Stimulated activated CD4-positive, alpha-beta T cell treated with anti-CD3 and anti-CD28 coated beads, Interleukin-1b, Interleukin-23, amount 100 ng/mL, for 24 hours (primary cell): ENCODE measurements at places on chromosomes 16 and 17.
A peak's percentile ranks its signal among the peaks of the same experiment; 100 is the strongest.

DNA sequence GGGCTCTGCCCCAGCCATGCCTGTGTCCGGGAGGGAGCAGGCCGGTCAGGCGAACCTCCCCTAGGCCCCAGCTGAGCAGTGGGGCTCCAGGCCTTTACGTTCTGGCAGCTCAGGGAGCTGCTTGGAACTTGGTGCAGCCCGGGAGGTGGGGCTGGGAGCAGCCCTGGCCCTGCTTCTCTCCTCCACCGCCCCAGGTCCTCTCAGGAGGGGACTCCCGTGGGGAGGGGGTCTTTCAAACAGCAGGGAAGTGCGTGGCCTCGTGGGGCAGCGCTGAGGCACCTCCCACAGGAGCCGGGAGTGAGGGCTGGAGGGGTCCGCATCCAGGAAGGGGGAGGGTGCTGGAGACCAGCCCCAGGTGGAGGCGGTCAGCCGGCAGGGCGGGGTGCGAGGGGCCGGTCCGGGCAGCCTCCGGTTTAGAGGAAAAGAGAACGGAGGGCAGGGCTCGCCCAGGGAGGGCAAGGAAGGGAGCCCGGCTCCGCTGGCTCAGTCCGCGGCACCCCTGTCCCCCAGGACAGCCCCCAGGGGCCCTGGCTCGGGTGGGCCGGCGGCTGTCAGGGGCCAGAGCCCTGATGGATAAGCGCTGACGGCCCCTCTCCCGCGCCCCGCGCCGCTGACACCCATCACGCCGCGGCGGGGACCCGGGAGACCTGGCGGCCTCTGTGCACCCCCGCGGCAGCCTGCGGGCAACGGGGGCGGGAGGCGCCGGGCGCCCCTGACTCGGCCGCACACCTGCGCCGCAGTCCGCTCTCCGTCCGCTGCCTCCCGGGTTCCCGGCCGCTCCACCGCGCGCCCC lies 587 bp upstream of the PRR35 start:
- DNase-seq: no peak

DNA sequence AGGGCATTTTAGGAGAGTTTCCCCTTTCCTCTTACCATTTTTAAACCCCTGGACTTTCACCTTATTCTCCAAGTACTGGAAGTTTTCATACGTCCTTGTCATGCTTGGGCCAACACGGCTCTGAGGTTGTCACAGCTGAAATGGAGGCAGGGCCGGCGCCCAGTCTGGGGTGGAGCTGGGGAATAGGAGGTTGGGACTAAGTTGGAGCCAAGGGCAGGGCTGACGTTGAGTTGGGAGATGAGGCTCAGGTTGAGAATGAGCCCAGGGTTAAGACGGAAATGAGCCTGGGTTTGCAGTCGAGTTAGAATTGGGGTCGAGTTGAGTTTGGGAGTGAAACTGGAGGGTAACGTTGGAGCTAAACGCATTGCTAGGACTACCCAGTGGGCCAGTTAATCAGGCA lies 1.3 kb downstream of the CLEC10A start:
- DNase-seq: no peak

- DNase-seq: no peak
Observed at GRCh38 chr17:52145476-52145875, 13.0 kb downstream of the CA10 start.

GRCh38 chr17:81022344-81022676 lies 12.6 kb upstream of the BAIAP2 start:
- no peak for DNase-seq

DNA sequence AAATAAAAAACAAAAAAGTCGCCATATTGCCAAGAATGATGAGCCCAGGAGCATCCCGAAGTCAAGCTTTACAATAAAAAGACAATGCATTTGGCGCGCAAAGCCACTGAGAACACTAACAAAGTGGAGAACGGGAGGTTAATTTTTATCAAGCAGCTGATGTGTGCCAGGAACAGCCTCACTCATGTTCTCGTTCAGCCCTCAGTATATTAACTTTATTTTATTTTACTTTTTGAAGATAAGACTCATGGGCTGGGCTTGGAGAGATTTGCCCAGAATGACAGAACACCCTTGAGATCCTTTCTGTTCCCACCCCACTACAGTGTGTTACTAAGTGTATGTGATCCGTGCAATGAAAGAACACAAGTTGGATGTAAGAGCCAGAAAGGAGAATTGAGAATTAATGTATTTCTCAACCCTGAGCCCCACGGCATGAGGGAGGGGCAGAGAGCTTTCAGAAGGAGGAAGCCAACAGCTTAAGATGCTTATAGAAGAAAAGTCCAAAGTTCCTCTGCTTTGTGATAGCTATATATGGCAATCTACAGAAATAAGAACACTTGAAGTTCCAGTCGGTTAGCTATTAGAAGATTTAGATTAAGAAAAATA lies 48.4 kb downstream of the COTL1 start:
- no peak for DNase-seq

DNA sequence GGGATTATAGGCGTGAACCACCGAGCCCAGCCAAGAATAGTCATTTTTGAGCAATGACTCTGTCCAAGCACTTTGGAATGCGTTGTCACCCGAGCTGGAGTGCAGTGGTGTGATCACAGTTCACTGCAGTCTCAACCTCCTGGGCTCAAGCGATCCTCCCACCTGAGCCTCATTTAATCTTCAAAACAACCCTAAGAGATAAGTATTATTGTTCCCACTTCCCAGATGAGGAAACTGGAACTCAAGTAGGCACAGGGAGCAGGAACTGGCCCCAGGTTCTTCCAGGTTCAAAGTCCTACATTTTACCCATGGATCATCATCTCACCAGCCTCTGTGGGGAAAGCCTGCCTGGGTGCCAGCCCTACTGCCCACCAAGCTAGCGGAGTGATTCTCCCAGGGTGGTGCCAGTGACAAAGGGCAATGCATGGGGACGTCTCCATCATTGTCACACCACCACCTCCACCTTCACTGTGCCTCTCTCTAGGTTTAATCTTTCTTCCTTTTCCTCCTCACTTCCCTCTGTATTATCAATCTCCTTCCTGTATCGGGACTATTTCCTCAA lies 11.3 kb upstream of the RNF157 start:
- no peak for DNase-seq

- DNase-seq: no peak
Observed at GRCh38 chr17:36524428-36524876, 10.2 kb downstream of the MYO19 start.

- no peak for DNase-seq
Observed at GRCh38 chr17:11948789-11949188, 48.5 kb downstream of the ZNF18 start.

DNA sequence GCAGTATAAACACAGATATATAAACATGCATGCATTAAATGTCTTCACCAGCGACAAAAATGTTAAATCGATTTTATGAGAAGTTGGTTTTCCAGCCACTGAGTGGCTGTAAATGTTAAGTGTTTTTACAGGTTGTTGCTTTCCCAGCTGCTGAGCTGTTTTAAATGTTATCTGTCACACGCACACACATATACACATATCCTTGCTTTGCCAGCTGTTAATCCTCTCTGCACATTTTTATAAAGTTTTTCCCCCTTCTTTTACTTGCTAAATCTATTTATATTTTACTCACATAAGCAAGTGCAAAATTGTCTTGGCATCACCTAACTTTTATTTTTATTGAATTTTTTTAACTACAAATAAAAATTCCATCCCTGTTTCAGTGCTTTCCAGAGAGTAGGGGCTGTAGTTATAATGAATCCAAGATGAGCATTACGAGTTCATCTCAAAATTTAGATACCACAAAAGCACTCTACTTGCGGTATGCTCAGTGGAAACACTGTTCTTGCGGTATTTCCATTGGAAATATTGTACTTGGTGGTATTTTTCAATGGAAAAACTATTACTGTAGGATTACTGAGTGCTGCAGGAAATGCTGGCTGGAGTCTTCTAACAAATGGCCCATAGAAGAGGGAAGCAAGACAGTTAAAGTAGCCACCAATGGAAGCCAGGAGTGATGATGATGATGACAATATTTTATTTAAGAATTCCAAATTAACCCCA lies 124.9 kb upstream of the KCNJ16 start:
- no peak for DNase-seq

GRCh38 chr16:78237841-78238240 lies 138.4 kb downstream of the WWOX start:
- DNase-seq: no peak

DNA sequence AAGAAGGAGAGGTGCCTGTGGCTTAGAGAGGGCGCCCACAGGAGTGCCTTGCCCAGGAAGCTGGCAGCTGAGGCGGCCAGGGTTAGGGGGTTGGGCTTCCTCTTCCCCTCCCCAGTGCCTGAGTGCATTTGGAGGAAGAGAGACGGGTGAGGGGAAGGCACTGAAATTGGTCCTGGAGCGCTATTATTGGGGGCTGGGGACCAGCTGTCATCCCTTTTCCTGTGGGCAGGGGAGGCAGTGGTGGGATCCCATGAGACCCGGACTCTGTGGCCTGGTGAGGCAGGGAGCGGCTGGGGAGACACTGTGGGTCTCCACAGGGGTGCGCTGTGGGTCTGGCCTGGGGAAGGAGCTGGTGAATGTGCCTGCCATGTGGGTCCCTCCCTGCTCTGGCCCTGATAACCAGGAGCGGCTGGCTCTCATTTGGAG lies 259.7 kb downstream of the SEC14L1 start:
- peak; percentile 73 for DNase-seq

- peak; percentile 44 for DNase-seq
Observed at GRCh38 chr16:71412270-71413160, 29.3 kb downstream of the TLE7 start.

DNA sequence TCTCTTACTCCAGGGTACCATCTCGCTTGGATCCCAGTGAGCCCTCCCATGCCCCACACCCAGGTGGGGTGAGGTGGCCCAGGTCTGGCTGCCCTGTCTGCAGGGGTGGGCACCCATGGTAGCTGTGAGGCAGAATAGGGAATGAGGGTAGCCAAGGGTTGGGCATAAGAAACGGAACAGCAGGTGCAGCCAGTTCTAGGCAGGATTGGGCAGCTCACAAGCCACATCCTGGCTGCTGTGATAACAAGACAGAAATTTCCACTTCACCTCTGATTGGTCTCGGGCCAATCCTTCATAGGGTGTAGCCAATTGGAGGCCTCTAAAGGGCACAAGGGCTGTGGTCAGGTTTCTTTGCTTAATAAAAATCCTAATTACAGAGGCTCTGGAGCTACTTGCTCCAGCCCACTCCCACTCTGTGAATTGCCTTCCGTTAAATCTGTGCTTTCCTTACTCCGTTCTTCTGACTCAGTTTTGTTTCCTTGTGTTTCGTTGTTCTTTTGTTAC lies 1.5 kb upstream of the ARHGDIG start:
- no peak for DNase-seq

DNA sequence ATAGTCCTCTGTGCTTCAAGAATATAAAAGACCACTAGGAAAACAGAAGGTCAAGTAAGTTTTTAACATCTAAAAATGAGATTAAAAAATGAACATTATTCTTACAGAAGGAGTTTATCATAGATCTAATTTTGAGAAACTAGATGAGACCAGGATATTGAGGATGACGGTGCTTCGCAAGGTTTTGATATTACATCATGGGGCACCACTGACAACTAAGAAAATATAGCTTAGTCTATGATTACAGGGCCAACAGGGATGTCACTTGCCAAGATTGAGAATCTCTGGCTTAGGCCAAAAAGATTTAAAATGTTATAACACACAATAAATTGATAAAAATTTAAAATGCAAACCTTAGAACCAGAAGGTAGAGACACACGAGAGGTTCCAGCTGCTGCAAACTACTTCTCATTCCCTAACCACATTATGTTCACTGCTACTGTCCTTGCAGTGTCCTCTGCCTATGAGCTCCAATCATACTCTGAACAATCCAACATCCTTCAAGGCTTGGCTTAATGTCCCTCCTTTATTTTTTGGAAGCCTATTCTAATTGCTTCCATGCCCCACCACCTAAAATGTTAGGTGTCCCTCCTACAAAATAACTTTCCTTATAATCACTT lies 33.2 kb downstream of the USP32 start:
- no peak for DNase-seq

DNA sequence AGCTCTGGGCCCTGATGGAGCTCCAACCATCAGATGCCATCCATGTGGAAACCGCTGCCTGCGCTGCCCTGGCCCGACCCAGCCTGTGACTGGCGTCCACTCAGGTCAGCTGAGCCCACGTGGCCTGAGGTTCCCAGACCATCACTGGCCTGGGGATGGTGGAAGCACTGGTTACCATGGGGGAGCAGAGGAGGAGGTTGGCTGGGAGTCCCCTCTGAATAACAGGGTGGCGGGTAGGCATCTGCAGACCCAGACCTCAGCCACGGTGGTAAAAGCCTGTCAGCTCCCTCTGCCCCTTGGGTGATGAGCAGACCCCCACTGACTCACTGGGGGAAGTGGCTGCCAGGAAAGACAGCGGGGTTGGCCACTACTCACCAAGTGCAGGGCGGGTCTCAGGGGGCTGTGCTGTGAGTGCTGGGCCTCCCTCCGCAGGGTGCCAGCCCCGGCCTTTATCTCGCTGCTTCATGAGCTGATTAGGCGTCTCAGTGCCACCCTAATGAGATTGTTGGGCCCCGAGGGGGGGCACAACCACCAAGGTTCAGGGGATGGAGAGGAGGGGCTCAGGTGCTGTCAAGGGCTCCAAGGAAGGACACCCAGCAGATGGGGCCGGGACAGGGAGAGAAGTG lies at the start of gene PDE6G:
TSS of gene PDE6G (minus strand) at position 425 of the 626 bp plus-strand sequence. CDS start 3,237 bp downstream, outside the sequence.
- DNase-seq: no peak

- DNase-seq: no peak
Observed at GRCh38 chr17:9020824-9021157, 519 bp upstream of the NTN1 start.

- no peak for DNase-seq
Observed at GRCh38 chr17:56596691-56597494, 3.4 kb downstream of the NOG start.

DNA sequence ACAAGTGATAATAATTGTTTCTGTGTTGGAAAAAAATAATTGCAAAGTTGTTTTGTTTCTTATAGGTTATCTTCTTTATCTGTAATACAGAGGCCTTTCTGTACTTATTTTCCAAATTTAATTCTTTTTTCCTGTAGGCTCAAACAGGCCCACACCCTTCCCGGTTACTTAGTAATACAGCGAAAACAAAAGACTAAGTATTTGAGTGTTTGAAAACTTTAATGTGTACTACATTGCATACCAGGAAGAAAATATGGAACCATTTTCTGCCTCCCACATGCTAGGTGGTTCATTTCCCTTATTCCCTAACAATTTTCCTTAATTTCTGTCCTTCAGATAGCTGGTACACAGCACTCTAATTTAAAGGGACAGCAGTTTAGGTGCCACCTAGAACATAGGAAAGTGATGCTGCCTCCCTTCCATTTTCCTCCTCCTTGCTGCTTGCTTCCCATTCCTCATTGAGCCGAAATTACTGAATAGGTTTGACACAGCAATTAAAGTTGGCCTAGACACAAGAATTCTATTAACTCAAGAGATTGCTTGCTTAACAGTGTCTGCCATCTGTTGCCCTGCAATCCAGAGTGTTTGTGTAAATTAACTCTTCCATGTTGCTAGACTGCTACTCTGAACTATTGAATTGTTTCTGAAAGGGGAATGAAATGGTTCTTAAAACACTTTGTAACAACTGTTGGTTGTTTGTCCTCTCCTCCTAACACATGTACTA lies 24.2 kb downstream of the CYB5B start:
- no peak for DNase-seq

- DNase-seq: no peak
Observed at GRCh38 chr16:67291461-67291860, 12.1 kb downstream of the PLEKHG4 start.

- no peak for DNase-seq
Observed at GRCh38 chr17:32261936-32262510, 3.6 kb upstream of the RHBDL3 start.
